Breast epithelium (tissue), 4 donors: ENCODE measurements at places on chromosomes 6 and 20. TPM values are rescaled to one million over a fixed set of nuclear protein-coding genes. Genes with fewer than 3 reads are reported as not detected.

The MMP24 gene
- total RNA-seq: 0.98 TPM

The PPP1R3G gene
- 1.6 TPM for total RNA-seq

The RNASET2 gene
- total RNA-seq: 82.9 TPM

The NKX2-2 gene
- not detected for total RNA-seq

The SEC23B gene
- total RNA-seq: 57.7 TPM

DNA sequence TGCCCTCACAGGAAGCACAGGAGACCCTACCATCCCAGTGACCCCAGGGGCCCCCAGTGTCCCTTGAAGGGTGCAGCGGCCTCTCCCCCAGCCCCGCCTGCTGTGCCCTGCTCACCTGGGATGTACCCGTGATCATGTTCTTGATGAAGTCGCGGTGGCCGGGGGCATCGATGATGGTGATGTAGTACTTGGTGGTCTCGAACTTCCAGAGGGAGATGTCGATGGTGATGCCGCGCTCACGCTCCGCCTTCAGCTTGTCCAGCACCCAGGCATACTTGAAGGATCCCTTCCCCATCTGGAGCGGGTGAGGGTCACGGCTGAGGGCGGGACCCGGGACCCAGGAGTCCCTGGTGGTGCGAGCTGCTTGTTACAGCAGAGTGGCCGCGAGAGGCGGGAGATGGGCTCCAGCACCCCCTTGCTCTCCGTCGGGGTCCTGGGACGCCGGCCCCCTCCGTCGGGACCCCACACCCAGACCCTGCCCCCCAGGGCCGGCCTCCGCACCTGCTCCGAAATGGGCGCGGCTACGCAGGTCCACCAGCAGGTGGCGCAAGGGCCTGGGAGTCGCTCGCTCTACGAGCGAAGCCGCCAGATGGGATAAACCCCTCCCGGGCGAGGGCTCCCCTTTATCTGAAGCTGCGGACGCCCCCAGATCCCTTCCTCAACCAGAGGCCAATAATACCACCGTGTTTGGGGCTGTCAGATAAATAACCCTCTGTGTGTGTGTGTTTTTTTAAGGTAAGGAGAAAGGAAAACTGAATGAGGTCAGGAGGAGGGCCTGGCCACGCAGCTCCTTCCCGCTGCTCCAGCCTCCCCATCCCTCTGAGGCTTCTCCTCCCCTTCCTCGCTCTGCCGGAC lies 2.9 kb downstream of the EEF1A2 start:
- no peak overlapping the region for H3K27ac ChIP-seq
- DNase-seq: no peak
- peaks cover 10% of the 10 kb centered on the region for H3K4me1 ChIP-seq
- peaks cover 7% of the 10 kb centered on the region for H3K27me3 ChIP-seq
- H3K4me3 ChIP-seq: peak overlapping the region; percentile 39

- H3K36me3 ChIP-seq: no peaks in the 10 kb centered on the region
- H3K27me3 ChIP-seq: no peaks in the 10 kb centered on the region
- H3K4me3 ChIP-seq: no peak overlapping the region
- peaks cover 9% of the 10 kb centered on the region for H3K4me1 ChIP-seq
- DNase-seq: no peak
- H3K27ac ChIP-seq: peak overlapping the region; percentile 33
Observed at GRCh38 chr20:5786930-5787795, 37.0 kb downstream of the SHLD1 start.

DNA sequence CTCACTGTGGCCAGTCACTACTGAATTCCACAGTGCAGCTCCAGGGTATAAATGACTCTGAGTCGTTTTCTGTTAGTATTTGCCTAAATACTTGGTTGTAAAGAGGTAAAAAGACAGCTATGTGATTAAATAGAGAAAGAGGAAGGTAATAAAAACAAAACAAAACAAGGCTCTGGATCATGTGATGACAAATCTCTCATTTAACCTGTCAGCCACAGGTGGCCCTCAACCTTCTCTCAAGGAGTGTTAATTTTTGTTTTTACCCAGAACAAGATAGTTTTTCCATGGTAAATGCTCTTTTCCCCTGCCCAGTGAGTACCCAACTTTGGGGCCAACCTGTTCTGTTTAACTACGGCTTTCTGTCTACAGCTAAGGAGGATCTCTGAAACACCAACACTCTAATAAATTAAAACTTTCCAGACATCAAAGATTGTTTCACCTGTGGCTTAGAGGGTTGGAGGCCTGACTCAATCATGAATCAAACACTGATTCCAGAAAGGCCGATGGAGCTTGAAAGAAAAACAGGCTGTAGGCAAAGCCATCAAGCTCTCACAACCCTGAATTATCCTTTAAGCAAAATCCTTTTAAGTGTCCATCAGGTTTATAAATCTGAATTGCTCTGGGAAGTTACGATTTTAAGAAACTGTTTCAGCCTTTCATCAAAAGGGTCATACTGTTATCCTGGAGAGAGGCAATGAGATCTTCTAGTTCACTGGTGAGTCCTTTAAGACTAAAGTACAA lies 81.5 kb upstream of the BCLAF1 start:
- DNase-seq: no peak
- no peak overlapping the region for H3K4me3 ChIP-seq
- H3K27me3 ChIP-seq: no peaks in the 10 kb centered on the region
- no peaks in the 10 kb centered on the region for H3K36me3 ChIP-seq

DNA sequence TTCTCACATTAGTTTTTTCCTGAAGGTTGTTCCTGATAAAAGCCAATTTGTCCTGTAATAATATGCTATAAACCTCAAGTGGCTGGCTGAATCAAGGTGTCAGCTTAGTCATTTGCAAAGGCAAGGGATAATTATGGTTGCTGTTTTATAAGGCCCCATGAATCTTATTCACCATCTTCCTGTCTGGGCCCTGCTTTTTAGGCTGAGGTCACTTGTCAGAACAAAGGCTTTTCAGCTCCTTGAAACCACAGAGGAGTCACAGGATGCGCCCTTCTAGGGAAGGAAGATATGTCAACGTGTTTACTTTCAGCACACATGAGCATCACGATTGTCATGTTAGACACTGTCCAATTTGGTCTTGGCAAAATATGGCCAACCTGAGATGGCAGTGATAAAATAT lies 64.8 kb upstream of the NAA20 start:
- H3K4me1 ChIP-seq: no peaks in the 10 kb centered on the region
- no peak for DNase-seq
- no peaks in the 10 kb centered on the region for H3K36me3 ChIP-seq
- H3K4me3 ChIP-seq: no peak overlapping the region
- no peaks in the 10 kb centered on the region for H3K27me3 ChIP-seq

DNA sequence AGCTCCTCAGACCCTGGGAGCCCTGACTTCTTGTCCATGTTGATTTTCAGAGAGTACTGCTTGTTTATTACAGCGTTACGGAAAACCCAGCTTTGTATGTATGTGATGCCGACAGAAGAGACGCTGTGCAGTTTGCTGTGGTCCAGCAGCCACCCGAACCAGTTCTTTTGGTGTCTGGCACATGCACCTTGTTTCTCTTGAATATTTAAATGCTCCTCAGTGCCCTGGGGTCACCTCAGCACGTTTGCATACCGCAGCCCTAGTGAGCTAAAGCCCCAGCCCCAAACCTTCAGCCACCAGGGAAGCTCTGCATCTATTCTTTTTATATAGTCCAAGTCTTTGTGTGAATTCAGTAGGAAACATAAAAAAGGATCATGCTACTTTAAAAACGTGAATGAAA lies 39.9 kb downstream of the AFDN start:
- H3K4me1 ChIP-seq: no peaks in the 10 kb centered on the region
- H3K4me3 ChIP-seq: no peak overlapping the region
- H3K27me3 ChIP-seq: no peaks in the 10 kb centered on the region
- no peak for DNase-seq
